ENCODE measurements at places on chromosomes 7 and 10. TPM values are rescaled to one million over a fixed set of nuclear protein-coding genes. Genes with fewer than 3 reads are reported as not detected.

- DNase-seq: no peak
Observed at GRCh38 chr7:22697876-22698606, 29.0 kb upstream of the IL6 start.

The ACTR1A gene
- polyA plus RNA-seq: 177 TPM

The CYP2C9 gene
- polyA plus RNA-seq: 0.18 TPM

GRCh38 chr7:81284576-81284975 lies 365.7 kb upstream of the SEMA3C start:
- DNase-seq: no peak

The EPHA1 gene
- polyA plus RNA-seq: 3.6 TPM

The HMX2 gene
- 0.68 TPM for polyA plus RNA-seq

DNA sequence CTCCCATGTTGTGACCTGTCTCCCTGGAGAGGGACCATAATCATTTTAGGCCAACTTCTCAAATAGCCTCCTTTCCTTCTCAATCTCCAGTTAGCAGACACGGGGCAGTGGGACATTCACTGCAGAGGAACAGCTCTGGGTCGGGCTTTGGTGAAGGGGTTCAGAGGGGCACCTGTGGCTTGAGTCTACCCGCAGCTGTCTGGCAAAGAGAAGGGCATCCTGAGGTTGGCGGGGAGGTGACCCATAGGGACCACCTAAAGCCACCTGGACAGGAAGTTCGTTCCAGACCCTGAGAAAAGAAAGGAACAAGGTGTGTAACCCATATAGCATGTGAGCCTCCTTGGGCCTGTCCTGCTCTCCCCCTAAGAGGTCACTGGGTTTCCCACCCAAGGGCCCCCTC lies 155.0 kb downstream of the OAT start:
- DNase-seq: no peak

The ARHGEF35 gene
- 0.89 TPM for polyA plus RNA-seq

- DNase-seq: no peak
Observed at GRCh38 chr10:3687510-3688081, 97.4 kb downstream of the KLF6 start.

DNA sequence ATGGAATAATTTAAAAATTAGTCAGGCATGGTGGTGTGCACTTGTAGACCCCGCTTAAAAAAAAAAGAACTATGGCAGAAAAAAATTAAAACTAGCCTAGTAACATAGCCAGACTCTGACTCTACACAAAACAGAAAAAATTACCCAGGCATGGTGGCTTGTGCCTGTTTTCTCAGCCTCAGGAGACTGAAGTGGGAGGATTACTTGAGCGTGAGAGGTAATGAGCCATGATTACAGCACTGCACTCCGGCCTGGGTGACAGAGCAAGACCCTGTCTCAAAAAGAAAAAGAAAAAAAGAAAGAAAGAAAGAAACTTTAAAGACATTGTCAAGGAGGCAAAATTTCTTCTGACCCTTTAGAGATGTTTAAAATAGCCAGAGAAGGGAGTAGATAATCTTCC lies 109.0 kb upstream of the TMEM106B start:
- DNase-seq: no peak

DNA sequence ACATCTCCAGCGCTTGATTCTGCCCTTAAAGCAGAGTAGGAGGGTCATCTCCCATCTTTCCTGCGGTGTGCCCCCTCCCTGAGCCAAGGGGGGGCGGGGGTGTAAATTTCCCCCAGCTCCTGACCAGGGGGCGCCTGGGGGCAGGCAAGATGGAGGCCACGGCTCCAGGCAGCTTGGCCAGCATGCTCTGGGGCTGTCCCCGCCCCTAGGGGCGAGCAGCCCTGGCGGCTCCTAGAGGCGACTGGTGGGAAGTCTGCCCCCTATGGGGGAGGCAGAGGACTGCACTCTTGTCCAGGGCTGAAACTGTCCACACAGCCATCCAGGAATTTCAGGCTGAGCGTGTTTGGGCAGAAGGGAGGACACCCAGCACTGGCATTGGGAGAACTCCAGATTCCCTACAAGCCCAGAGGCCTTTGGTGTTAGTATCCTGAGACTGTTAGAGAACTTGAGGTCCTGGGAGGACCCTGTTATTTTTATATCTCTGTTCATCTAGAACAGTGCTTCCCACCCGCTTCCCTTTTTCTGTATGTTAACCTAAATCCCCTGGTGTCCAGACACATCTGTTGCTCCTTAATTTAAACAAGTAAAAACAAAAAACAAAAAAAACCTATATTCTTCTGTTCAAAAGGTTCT lies 4.6 kb downstream of the STRA8 start:
- no peak for DNase-seq

- DNase-seq: peak; percentile 80
Observed at GRCh38 chr7:106015381-106016218, 52.5 kb downstream of the CDHR3 start.

GRCh38 chr7:135672560-135673359 lies 10.4 kb downstream of the STMP1 start:
- DNase-seq: no peak

The SLC16A12 gene
- 4.9 TPM for polyA plus RNA-seq

DNA sequence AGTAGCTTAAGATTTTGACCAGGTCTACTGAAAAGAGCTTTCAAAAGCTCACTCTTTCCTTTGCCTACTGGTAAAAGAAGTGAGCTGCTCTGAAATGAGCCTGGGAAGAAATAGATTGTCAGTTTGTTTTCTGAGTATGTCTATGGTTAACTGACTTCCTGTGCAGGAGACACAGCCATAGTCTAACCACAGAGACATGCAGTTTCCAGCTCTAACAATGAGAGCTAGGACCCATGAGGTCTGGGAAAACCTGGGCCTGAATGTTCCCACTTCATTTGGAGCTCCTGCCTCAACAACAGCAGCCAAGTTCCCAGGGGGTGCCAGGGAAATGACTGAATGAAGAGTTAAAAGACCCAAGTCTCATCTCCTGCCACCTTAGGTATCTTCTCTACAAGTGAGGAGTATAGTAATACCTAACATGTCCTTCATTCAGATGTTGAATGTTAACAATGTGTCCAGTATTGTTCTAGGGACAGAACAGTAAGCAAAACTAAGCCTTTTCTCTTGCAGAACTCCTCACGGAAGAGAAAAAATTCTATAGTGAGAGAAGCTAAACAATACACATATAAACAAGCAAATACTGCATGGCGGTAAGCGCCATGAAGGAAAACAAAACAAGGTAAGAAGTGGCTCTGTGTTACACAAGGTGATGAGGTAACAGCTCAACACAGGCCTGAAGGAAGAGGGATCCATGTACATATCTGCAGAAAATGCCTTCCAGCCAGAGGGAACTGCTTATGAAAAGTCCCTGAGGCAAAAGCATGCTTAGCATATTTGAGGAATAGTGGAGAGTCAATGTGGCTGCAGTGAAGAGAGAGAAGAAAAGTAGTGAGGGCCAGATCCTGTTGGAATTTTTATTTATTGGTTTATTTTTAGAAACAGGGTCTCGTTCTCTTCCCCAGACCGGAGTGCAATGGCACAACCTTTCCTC lies 26.4 kb upstream of the ANKRD1 start:
- no peak for DNase-seq

DNA sequence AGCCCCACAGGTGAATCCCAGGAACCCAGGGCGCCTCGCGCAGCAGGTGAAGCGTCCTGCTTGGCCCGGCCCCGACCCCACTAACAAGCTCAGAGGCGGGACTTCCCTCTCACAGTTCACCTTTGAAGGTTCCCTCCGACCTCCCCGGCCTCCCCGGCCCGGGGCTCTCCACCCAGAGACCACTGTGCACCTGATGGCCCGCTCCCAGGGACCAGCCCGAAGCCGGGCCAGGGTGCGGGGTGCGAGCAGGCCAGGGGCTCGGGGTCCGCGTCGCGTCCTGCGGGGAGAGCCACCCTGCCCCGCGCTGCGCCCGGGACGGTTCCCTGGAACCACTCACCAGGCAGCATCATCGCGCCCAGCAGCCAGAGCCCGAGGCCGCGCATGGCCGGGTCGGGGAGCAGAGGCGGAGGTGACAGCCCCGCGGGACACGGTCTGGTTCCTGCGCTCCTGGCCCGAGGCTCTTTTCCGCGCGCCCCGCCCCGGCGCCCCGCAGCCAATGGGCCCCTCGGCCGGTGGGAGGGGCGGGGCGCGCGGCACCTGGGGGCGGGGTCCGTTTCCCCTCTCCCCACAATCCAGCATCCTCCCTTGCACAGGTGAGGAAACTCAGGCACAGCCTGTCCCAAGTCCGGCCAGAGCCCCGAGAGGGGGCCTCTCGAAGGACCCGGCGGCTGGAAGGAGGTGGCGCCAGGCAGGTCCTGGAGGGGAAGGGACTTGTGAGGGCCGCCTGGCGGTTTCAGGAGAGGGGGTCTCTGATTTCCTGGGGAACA lies at the start of gene ADAM8:
Gene ADAM8, minus strand, starts transcription at position 434 of the 767 bp plus-strand sequence. Its CDS starts 51 bp downstream, at position 383.
- DNase-seq: no peak

The TRIM73 gene
- polyA plus RNA-seq: 5.1 TPM

- DNase-seq: no peak
Observed at GRCh38 chr7:93704217-93704616, 129.7 kb upstream of the CALCR start.

DNA sequence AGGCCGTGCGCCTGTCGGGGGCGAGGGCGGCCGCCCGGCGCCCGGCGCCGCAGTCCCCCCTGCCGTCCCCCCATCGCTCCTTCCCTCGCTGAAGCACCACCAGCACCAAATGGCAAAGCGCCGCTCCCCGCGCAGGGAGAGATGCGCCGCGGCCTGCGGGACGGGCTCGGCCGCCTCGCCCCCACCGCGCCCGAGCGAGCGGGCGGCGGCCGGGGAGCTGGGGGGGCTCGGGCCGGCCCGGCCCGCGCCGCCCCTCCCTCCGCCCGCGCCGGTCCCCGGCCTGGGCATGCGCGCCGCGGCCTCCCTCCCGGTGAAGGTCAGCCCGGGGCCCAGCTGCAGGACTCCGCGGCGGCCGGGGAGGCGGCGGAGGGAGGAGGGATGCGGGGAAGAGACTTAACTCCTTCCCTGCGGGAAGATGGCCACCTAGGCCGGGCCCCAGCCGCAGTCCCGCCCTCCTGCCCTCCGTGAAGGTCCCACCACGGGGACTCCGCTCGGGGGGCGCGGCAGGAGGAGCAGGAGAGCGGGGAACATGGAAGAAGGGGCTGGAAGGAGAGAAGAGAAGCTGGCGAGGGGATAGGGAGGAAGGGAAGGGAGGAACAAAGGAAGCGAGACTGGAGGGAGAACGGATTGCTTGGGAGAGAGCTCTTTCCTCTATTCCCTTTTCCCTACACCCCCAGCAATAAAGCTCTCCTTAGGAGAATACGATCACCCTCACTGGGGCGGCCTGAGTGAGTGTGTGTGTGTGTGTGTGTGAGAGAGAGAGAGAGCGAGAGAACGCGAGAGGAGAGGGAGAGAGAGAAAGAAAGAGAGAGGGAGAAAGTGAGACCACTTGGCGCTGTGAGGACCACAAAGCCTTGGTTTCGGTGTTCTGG lies 3.4 kb upstream of the SMARCD3 start:
- peak; percentile 94 for DNase-seq

DNA sequence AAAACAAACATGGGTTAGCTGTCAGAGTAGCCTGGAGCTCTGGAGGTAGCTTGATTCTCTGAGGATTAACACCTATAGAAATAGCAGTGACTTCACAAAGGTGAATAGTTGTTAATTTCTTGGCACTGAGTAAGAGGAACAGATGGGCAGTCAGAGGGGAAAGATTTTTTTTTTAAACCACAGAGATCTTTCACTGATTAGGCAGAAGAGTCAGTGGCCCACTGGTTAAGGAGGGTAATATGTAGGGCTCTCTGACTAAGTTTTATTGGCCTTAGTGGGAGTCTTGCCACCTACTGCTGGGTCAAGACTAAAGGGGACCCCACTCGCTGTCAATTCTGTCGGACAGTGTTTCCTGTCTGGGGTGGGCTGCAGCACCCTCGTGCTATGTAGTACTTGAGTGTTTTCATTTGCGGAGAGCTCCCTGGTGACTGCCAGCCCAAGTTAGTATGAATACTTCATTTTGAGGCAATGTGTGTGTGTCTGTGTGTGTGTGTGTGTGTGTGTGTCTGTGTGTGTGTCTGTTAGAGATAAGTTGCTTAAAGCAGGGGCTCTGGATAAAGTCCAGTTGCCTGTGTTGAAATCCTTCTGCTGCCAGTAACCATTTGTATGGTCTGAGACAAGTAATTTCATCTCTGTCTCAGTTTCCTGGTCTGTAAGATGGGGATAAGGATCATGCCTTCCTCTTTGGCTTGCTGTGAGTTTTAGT lies 145.2 kb downstream of the ARID5B start:
- no peak for DNase-seq

DNA sequence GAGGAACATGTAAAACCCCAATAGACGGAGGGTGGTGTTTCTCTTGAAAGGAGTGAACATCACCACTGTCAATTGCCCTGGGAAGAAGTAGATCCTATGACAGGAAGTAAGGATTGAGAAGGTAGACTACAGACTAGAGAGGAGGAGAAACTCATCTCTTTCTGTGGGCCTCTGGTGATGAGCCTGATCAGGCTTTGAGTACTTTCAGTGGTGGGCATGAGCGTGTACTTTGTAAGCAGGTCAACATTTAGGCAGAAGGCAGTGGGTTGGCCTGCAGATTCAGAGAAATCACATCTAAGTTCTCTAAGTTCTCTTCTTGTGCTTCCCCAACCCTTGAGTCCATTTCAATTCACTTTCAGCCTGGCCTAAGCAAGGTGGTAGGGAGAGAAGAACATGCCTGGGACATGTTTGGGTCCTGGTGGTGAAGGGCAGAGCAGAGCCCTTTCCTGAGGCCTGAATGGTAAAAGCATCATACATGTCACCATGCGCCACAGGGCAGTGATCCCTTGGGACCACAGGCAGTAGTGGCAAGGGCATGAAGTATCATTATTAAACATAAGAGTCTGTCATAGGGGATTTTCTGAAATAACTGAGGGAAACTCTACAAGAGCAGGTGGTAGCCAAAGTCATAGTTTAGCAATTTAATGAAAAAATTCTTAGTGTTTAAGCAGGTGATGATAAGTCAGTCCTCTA lies 56.4 kb upstream of the ANKRD1 start:
- DNase-seq: no peak

DNA sequence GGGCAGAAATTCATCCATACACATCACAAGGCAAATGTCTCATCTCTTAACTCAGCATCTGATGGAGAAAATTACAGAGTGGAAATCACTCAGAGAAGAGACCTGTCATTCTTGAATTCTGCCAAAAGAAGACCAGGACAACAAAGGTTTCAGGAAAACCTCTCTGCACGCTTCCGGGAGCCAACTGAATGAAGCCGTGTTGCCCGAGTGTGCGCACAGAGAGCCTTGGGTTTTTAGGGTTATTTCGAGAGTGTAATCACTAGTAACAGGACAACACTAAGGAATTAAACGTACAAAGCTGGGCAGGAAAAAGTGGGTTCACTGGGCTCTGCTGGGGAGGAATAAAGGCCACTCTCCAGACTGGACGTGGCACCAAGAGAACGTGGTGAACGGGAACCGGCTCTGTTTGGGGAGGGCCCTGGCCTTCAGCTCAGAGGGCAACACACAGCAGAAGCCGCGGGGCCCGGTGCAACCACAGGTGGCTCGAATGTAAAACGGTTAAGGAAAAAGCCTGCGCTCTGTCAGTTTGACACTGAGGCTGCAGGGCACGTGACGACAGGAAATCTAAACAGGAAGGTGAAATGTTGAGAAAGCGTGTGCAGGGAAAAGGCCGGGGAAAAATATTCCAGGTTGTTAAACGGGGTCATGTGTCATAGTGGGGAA lies 331.5 kb downstream of the DNAJB6 start:
- DNase-seq: no peak

- DNase-seq: no peak
Observed at GRCh38 chr10:76543655-76544054, 1094.0 kb downstream of the KCNMA1 start.

The SLC16A9 gene
- polyA plus RNA-seq: 26.6 TPM

- peak; percentile 17 for DNase-seq
Observed at GRCh38 chr10:105062951-105063350, 421.9 kb downstream of the SORCS3 start.

The FAM237B gene
- polyA plus RNA-seq: 0.18 TPM

GRCh38 chr7:102193806-102194205 lies 92.9 kb upstream of the SH2B2 start:
- no peak for DNase-seq

- no peak for DNase-seq
Observed at GRCh38 chr7:32481176-32481575, 9.0 kb downstream of the LSM5 start.

Measured in spinal cord (tissue), 10 donors.